Osteoblast (primary cell): ENCODE measurements at places on chromosomes 7 and 10. TPM values are rescaled to one million over a fixed set of nuclear protein-coding genes. Genes with fewer than 3 reads are reported as not detected.

DNA sequence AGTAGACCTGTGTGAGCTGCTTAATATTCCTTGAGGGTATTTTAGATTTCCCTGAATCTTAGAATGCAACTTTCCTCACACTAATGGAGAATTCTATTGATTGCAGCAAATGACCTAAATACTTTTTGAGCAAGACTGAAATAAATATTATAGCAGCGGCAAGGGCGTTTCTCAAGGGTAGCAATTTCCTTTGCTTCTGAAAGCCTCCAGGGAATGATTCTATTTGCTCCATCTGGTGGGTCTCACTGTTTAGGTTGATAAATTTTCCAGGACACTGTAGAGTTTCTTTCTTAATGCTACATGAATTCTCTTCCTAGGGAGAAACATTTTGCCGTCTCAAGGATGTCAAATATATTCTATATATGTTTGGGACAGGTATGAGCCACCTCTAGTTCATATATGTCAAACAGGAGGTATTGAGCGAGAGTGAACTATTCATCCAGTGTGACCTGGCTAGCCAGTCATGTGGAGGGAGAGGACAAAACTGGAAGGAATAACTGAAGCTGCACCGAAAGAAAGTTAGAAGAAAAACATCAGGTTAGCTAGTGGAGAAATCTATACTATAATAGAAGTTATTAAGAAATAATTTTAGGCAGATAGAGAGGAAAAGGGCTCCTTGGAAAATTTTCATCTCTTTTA, 57.9 kb upstream of the FZD8 start:
- H3K4me3 ChIP-seq: no peak overlapping the region
- no peak overlapping the region for H3K27ac ChIP-seq
- no peaks in the 10 kb centered on the region for H3K36me3 ChIP-seq

GRCh38 chr10:118057361-118057760, 10.6 kb upstream of the RAB11FIP2 start:
- no peak overlapping the region for H3K27ac ChIP-seq
- H3K36me3 ChIP-seq: no peaks in the 10 kb centered on the region
- no peaks in the 10 kb centered on the region for H3K4me1 ChIP-seq
- DNase-seq: no peak

Gene CFAP70
- 1.1 and 1.2 TPM in 2 replicates for total RNA-seq

Gene MACC1
- 0.29 and 0.36 TPM in 2 replicates for total RNA-seq

GRCh38 chr7:339696-340095, 49.7 kb downstream of the FOXL3 start:
- peaks cover 14% of the 10 kb centered on the region for H3K27me3 ChIP-seq
- H3K4me3 ChIP-seq: no peak overlapping the region
- H3K27ac ChIP-seq: no peak overlapping the region
- no peaks in the 10 kb centered on the region for H3K4me1 ChIP-seq
- H3K36me3 ChIP-seq: no peaks in the 10 kb centered on the region
- DNase-seq: no peak

Gene TBC1D12
- 38.6 and 43.1 TPM in 2 replicates for total RNA-seq

- peaks cover 80% of the 10 kb centered on the region for H3K4me1 ChIP-seq
- H3K27ac ChIP-seq: peak overlapping the region; percentile 76
- no peaks in the 10 kb centered on the region for H3K36me3 ChIP-seq
- H3K27me3 ChIP-seq: no peaks in the 10 kb centered on the region
These were observed 13.4 kb downstream of the EBF3 start for GRCh38 chr10:129950676-129951075.

GRCh38 chr10:86355571-86356038, 11.0 kb downstream of the GRID1 start:
- no peaks in the 10 kb centered on the region for H3K36me3 ChIP-seq
- H3K4me3 ChIP-seq: no peak overlapping the region
- H3K4me1 ChIP-seq: no peaks in the 10 kb centered on the region
- H3K27me3 ChIP-seq: no peaks in the 10 kb centered on the region
- DNase-seq: no peak

DNA sequence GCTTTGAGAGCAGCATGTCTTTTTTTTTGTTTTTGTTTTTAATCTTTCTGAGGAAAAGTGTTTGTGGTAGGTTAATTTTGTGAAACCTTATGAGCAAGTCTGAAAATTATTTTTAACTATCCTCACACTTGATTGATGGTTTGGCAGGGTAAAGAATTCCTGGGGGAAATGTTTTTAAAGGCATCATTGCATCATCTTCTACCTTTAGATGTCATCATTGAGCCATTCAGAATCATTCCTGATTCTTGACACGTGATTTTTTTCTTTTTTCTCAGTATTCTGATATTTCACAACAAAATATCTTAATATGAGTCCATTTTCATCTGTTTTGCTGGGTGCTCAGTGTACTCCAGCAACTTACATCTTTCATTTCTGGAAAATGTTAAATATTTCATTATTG, 28.3 kb downstream of the PALS2 start:
- no peaks in the 10 kb centered on the region for H3K27me3 ChIP-seq
- H3K4me1 ChIP-seq: no peaks in the 10 kb centered on the region
- H3K27ac ChIP-seq: no peak overlapping the region

- H3K4me3 ChIP-seq: no peak within 1 kb of the TSS
- H3K36me3 ChIP-seq: no peaks in the 10 kb centered on the region
- no peak within 1 kb of the TSS for H3K27ac ChIP-seq
- no peaks in the 10 kb centered on the region for H3K27me3 ChIP-seq
- peak; percentile 65 for DNase-seq
These were observed at the start of gene SYNPO2L for GRCh38 chr10:73655990-73656298. Gene SYNPO2L, minus strand, starts transcription at chr10:73656029. Its CDS starts 107 bp downstream, at chr10:73655922.

DNA sequence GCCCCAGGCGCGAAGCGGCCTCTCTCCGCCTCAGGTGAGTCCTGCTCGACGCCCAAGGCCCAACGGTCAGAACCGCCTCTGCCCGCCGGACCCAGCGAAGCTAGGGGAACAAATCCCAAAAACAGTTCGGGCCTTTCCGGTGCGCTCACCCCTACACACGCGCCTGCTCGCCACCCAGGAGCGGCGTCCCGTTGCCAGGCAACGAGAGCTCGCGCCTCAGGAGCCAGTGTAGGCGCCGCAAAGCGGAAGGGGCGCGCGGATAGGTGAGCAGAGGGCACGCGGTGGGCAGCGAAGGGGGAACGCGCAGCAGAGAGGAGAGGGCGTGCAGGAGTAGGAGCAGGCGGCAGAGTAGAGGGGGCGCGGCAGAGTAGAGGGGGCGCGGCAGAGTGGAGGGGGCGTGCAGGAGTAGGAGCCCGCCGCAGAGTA, at the start of the genes DYDC1 and DYDC2:
Gene DYDC1, minus strand, starts transcription at position 193 of the 426 bp plus-strand sequence. CDS start 4,154 bp downstream, outside the sequence.
Gene DYDC2, plus strand, starts transcription at position 219 of the 426 bp plus-strand sequence. CDS start 5,663 bp downstream, outside the sequence.
- no peaks in the 10 kb centered on the region for H3K36me3 ChIP-seq
- peaks cover 21% of the 10 kb centered on the region for H3K27me3 ChIP-seq
- no peak for DNase-seq
- no peak within 1 kb of the TSS for H3K4me3 ChIP-seq
- H3K4me1 ChIP-seq: no peaks in the 10 kb centered on the region

DNA sequence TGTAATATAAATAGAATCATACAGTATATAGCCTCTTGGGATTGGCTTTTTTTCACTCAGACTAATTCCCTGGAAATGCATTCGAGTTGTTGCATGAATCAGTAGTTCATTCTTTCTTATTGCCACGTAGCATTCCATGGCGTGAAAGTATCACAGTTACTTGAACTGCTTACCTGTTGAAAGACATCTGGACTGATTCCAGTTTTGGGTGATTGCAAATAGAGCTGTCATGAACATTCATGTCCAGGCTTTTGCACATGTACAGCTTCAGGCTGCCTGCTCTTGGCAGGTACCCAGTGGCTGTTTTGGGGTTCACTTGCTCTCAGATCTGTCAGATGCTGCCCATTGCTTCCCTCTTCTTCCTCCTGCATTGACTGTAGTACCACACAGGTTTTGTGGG, 54.9 kb downstream of the LRGUK start:
- no peak overlapping the region for H3K4me3 ChIP-seq
- no peaks in the 10 kb centered on the region for H3K36me3 ChIP-seq
- H3K4me1 ChIP-seq: peaks cover 10% of the 10 kb centered on the region
- H3K27me3 ChIP-seq: no peaks in the 10 kb centered on the region
- H3K27ac ChIP-seq: no peak overlapping the region

- peak; percentile 87 for DNase-seq
- H3K4me3 ChIP-seq: no peak overlapping the region
- peaks cover 7% of the 10 kb centered on the region for H3K4me1 ChIP-seq
These were observed 173.3 kb downstream of the SLC16A9 start for GRCh38 chr10:59536167-59537014.

DNA sequence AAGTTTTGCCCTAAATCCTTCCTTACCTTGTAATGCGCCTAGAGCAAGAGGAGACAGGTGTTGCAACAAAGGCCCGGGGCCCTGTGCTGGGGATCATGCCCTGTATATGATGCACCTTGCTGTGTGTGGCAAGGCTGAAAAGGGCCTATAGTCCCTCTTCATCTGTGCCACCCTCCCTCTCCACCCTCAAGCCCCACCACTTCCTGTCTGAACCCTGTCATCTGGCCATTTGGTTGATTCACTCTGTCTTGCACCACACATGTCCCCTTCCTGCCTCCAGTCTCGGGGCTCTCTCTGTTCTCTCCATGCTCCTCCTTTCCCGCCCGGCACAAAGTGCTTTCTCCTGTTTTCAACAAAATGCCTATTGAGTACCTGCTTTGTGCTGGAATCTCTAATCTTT, 11.5 kb upstream of the MALSU1 start:
- H3K4me3 ChIP-seq: no peak overlapping the region
- H3K36me3 ChIP-seq: no peaks in the 10 kb centered on the region
- peaks cover 3% of the 10 kb centered on the region for H3K4me1 ChIP-seq

DNA sequence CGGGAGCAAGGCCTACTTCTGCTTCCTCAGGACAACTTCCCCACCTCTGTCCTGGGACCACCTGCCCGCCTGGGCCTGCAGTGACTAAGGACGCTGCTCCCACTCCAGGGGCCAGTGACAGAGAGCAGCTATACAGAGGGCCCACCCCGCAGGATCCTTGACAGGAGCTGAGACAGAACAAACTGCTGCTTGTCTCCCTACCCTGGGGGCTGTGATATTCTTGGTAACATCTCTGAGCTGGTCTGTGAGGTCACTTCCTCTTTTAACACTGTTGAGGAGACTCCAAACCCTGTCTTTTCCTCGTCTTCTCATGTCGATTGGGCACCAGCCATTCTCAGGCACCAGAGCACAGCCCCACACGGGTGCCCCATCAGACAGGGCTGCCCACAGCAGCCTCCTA, 6.9 kb upstream of the MRPS24 start:
- H3K27me3 ChIP-seq: no peaks in the 10 kb centered on the region
- H3K27ac ChIP-seq: no peak overlapping the region
- H3K4me1 ChIP-seq: peaks cover 55% of the 10 kb centered on the region
- H3K4me3 ChIP-seq: no peak overlapping the region
- peaks cover 59% of the 10 kb centered on the region for H3K36me3 ChIP-seq

DNA sequence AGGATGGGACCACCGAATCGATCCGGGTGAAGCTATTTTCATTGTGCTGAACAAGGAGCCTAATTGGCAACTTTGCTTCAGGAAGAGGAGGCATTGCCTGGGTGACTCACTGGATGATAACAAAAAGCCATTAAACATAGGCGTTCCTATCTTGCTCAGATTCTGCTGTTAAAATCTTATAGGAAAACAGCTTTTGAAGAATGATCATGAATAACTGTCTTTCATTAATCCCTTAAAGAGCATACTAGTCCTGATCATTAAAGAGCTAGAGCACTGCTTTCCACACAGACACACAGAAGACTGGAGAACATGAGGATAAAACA, 174.2 kb upstream of the IMMP2L start:
- H3K4me1 ChIP-seq: peaks cover 8% of the 10 kb centered on the region
- DNase-seq: peak; percentile 64
- no peak overlapping the region for H3K27ac ChIP-seq
- no peaks in the 10 kb centered on the region for H3K36me3 ChIP-seq
- H3K27me3 ChIP-seq: no peaks in the 10 kb centered on the region

GRCh38 chr7:80804589-80804988, 114.3 kb downstream of the SEMA3C start:
- peaks cover 29% of the 10 kb centered on the region for H3K36me3 ChIP-seq
- H3K4me3 ChIP-seq: no peak overlapping the region
- no peaks in the 10 kb centered on the region for H3K27me3 ChIP-seq
- H3K4me1 ChIP-seq: peaks cover 16% of the 10 kb centered on the region

DNA sequence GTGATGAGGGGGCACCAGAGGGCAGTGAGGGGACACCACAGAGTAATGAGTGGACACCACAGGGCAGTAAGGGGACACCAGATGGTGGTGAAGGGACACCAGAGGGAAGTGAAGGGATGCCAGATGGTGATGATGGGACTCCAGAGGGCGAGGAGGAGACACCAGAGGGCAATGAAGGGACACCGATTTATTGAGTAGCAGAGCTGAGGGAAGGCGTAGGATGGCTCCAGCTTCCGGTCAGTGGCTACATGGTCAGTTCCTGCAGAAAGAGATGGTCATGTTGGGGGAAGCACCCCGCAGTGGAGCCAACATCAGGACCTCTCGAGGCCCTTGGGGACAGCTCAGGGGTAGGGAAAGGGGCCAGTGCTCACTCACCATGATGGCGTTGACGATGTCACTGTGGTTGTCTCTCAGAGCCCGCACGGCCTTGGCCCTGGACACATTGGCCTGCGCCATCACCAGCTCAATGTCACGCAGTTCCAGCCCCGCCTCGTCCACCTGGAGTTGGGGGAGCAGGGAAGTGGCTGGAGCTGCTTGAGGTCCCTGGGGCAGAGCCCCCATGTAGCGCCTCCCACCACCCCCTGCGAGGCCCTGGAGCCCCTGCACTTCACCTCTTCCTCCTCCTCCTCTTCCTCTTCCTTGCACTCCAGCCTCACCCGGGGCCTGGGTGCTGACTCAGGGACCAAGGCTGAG, 8.4 kb downstream of the NACAD start:
- H3K36me3 ChIP-seq: peaks cover 10% of the 10 kb centered on the region
- no peak overlapping the region for H3K4me3 ChIP-seq
- peak; percentile 83 for DNase-seq
- H3K4me1 ChIP-seq: no peaks in the 10 kb centered on the region
- H3K27ac ChIP-seq: no peak overlapping the region

Gene LIPN
- total RNA-seq: not detected in 2 replicates

Gene CNPY1
- total RNA-seq: not detected in 2 replicates

GRCh38 chr10:73358331-73359279, at the start of gene CFAP70:
Gene CFAP70, minus strand, starts transcription at chr10:73358864. Its CDS starts 4,068 bp downstream, at chr10:73354796.
- peak within 1 kb of the TSS; percentile 60 for H3K27ac ChIP-seq
- peaks cover 12% of the 10 kb centered on the region for H3K4me1 ChIP-seq

DNA sequence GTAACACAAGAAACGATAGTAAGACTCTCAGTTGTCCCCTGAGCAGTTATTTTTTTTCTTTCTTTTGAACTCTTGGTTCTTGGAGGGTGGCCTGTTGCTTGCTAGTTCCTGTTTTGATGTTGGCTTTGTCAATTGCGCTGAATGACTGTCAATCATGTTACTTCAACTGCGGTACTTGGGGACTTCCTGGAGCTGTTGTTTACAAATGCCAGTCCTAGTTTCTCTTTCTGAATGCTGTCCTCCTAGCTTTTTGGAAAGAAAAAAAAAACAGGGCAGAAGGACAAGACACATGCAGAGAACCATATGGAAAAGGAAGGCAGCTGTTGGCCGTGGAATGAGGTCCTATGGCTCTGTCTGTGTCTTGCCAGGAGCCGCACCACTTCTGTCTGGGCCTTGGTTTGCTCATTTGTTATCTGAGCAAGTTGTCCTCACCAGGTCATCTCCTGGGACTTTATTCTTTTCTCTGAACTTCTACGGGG, 7.0 kb upstream of the PDCD4 start:
- H3K27ac ChIP-seq: no peak overlapping the region
- no peak for DNase-seq
- no peaks in the 10 kb centered on the region for H3K27me3 ChIP-seq
